Fibroblast of skin of right quadriceps (primary cell): ENCODE measurements at places on chromosomes 7 and 10.

- DNase-seq, result no peak
Observed at GRCh38 chr7:156609010-156609877, 31.3 kb upstream of the RNF32 start.

DNA sequence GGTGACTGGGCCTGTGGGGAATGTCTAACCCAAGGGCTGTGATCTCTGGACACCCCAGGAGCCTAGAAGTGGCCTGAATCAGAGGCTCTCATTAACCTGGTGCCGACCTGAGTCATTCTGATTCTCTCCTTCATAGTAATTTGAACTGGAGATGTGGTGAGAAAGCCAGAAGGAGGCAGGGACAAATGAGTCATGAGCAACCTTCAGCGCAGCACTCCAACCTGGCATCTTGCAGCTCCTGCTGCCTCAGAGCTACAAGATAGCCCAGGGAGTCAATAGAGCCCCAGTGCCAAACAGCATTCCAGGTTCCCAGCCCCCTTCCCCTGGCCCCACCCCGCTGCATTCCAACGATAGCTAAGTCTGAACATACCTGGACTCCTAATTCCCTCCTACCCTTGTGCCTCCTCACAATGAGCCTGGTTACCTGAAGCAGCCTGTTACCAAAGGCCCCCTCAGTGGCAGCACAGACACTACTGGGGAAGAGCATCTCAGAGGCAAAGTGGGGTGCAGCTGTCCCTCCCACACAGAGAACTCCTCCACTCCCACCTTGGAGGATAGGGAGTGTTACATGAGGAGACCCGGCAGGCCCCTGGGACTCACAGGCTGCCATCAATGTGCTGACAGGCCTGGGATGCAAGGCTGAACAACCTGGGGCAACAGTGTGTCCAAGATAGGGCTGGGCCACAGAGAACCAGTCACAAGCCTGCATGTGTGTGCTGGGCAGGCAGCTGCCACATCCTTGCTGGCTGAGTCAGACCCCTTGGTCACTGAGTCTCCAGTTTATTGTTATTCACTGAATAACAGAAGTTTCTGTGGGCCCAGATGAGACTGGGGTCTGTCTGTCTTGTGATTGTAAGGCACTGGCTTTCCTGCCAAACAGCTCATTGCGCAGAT lies 76.8 kb upstream of the LEP start:
- peak; percentile 59 for DNase-seq

- no peak for DNase-seq
Observed at GRCh38 chr7:101222275-101222830, 4.4 kb downstream of the ZNHIT1 start.

DNA sequence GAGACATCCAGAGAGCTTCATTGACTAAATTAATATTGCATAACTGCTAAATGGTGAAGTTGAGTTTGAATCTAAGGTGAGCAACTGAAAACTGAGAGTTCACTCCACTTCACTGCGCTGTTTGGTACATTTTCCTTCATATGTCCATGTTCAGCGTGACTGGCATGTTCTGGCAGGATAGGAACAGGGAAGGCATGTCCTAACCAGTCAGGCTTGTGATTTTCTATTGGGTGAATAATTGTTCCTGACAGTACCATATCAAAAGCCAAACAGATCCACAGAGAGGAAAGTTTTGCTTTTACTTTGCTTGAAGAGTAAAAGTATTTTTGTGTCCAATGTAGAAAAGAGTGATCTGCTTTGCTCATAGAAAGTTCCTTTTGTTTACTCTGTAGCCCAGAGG lies 53.2 kb downstream of the WDFY4 start:
- DNase-seq, result no peak

DNA sequence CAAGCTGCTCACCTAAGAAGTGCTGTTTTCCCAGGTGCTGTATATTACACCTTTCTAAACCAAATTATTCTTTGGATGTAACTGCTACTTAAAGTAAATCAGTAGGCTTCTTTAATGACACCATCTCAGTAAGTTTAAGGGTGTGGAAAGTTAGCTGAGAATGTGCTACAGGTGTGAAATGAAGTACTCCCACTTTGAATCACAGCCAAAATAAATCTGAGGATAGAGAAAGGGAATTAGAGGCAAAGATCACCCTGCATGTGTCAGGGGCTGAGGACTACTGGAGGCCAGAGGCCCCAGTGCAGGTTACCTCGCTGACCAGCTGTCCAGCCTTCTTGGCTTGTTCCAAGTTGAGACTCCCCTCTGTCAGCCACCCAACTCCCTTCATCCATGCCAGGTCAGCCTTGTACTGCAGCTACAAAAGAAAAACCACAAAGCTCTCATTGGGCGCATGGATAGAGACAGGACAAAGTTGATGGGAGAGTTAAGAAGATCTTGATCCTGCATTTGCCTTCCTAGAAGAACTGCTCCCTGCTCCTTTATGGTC lies 35.2 kb downstream of the NRAP start:
- DNase-seq, result no peak

DNA sequence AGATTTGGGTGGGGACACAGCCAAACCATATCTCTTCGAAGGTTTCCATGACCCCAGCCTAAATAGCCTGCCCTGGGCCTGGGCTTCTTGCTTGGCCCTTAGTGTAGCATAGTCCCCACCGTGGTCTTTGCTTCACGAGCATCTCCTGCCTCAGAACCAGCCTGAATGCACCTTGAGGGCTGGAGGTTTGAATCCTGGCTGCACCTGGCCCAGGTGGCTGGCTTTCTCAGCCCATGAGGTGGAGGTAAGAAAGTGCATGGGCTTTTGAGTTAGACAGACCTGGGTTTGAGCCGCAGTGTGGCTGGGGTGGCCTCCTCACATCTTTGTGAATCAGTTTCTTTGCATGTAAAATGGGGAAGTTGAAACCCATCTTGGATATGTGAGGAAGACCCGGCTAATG lies 24.2 kb upstream of the PCBD1 start:
- DNase-seq, result no peak
